ENCODE measurements at places on chromosomes 3 and 15.
A peak's percentile ranks its signal among the peaks of the same experiment; 100 is the strongest.

GRCh38 chr3:47266709-47267489, 15.7 kb downstream of the KIF9 start:
- no peak for DNase-seq

GRCh38 chr15:51623386-51623938, 891 bp upstream of the DMXL2 start:
- DNase-seq, result peak; percentile 52

DNA sequence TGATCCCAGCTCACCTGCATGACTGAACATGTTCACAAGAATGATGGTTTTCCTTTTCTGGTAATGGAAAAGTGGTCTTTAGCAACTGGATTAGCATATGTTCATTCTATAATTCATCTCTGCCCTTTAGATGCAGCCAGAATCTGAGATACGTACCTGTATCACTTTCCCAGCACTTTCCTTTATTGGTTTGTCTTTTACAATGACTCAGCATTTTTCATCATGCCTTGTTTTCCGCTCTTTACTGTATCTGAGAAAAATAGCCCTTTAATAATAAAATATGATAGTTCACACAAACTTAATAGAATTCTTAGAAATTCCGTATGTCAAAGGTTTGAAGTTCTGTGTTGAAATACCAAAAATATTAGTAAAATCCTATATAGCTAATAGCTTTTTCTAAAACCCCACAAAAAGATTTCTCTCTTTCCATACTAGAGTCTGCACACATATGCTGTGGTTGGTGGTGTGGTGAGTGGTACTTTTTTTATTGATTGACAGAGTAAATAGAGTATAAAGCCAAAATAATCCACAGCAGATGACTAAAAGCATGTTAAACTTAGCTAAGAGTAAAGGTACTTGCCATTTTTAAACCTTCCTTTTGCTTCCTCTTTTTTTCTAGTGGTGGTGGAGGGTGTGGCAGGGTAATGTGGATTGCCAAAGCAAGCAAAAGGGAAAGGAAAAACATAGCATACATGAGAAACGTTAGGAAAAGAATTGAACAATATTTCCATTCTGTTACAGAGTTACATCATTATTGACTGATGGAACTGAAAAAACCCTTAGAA, 328.9 kb upstream of the RBMS3 start:
- no peak for DNase-seq

GRCh38 chr3:182342252-182342651, 451.1 kb upstream of the ATP11B start:
- DNase-seq, result no peak

GRCh38 chr3:187878772-187879518, 133.7 kb upstream of the BCL6 start:
- peak; percentile 50 for DNase-seq

GRCh38 chr15:80202641-80203360, 49.2 kb downstream of the CTXND1 start:
- no peak for DNase-seq

DNA sequence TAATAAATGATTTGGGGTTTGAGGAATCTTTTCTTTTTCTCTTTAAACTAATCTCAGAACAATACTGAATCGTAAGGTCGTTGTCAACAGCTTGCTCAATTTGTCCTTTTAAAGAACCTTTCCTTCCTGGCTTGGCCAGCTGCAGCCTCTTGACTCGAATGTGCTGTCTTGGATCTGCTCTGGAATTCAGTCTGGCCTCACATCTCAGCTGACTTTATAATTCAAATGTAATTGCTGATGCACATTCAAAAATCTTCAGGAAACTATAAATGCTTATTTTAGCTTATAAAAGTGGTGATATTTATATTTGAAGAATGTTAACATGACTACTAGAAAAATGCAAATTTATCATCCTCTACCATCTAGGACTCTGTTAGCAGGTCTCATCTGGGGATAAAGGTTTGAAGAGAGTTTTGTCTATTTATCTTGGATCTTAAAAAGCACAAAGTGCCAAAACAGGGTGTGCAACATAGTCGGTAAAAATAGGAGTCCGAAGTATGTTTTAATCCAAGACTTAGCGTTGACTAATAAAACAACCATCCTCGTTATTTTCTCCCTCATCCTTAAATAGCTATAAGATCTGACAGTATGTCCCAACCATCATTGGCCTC, 1035.2 kb downstream of the MCTP2 start:
- DNase-seq, result no peak

DNA sequence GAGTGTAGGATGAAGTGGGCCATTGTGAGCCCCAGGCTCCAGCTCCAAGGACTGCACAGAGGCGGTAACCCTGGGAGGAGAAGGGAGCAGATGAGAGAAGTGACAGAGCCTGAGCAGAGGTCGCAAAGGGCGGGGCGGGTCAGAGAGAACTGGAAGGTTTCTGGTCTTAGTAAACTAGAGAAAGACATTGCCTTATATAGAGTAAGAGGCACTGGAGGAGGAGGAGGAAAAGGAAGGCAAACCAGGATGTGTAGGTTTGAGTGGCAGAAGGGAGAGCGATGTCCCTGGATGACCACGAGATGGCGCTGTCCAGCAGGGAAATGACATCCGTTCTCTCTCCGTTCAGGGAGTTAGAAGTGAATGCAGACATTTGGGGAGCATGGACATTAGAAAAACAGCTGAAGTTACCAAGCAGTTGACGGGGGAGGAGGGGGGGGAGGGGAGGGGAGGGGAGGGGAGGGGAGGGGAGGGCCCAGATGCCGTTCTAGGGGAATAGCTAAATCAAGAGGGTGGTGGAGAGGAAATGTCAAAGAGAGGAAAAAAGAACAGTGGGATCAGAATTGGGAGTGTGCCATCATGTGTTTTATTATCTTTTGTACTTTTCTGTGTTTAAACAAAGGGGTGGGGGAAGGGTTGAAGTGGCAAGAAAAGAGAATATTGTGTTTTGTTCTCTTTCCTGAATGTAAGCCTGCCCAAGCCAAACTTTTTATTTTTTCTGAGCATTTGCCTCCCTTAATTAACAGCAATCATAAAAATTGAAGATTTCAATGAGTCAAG, 48.8 kb downstream of the STARD5 start:
- peak; percentile 78 for DNase-seq

DNA sequence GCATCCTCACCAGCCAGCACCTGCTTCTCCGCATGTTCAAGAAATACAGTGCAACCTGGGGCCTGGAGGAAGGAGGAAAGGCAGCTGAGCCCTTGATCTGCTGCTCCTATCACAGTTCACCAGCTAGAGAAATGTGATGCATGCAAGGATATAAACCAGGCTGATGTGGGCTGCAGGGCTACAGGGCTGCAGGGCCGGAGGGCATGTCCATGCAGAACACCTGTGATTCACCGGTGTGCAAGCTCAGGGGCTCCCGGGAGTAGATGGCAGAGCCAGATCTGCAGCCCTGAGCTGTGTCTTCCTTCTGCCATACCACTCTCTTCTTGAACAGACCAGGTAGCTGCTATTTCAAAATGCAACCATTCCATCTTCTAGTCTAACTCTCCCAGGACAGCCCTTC, 84.9 kb downstream of the HMG20A start:
- no peak for DNase-seq

DNA sequence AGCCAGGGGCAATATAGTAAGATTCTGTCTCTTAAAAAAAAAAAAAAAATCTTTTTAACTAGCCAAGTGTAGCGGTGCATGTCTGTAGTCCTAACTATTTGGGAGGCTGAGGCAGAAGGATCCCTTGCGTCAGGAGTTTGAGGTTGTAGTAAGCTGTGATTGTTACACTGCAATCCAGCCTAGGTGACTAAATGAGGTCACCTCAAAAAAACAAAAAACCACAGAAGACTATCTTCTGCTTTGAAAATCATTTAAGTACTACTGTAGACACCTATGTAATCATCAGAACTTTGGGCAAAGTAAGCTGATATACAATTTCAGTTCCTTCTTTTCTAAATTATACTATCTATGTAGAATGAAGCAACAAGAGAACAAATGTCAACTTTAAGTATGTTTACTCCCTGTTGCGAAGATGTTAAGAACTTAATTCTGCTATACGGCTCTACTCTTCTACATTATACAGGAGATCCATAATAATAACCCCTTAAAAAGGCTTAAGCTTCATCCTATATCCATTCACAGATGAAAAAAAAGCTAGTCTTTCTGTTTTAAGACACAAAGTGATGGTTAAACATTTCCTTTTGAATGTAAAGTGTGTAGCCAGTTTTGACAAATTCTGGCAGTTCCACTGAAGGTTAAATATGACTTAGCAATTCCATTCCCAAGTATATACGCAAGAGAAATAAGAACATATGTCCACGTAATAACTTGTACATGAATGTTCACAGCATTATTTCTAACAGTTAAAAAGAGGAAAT, 15.2 kb downstream of the DAZL start:
- DNase-seq, result no peak

GRCh38 chr3:148901987-148902791, 37.1 kb downstream of the CPA3 start:
- DNase-seq, result no peak

DNA sequence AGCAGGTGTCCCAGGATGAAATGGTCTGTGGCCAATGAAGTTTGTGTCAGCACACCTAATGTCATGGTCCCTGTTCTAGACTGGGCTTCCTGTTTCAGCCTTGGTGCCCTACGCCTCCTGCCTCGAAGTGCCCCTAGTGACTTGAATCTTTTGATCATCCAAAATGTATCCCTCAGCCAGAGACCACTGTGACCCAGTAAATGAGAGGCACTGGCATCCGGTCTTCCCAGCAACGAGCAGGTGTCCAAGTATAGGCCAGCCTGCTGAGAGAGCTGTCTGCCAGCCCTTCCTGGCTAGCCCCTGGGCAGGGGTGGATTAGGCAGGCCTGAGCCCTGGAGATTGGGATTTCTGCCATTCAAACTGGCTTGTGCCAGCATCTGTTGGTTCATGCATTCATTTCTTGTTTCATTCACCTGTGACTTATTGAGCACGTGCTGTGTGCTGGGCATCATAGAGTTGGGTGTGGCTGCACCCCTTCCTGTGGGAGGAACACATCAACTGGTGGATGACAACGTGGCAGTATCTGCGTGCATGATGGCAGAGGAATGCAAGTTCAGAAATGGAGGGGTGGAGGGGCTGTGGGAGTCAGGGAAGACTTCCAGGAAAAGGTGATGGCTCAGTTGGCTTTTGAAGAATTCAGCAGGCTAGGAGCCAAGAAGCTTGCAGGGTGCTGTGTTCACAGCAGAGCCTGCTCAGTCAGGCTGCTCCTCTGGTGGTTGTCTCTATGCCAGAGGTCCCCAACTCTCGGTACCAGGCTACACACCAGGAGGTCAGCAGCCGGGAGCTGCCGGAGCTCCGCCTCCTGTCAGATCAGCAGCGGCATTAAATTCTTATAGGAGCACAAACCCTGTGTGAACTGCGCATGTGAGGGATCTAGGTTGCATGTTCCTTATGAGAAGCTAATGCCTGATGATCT, 21.6 kb downstream of the ESYT3 start:
- DNase-seq, result no peak

- DNase-seq, result no peak
Measured at GRCh38 chr15:84973492-84974460, 7.9 kb upstream of the PDE8A start.

GRCh38 chr15:77030048-77030927, 35.4 kb downstream of the PSTPIP1 start:
- DNase-seq, result no peak

- no peak for DNase-seq
Measured at GRCh38 chr3:182735672-182736071, 57.6 kb upstream of the ATP11B start.

- DNase-seq, result no peak
Measured at GRCh38 chr15:60969658-60970057, 259.4 kb downstream of the RORA start.

DNA sequence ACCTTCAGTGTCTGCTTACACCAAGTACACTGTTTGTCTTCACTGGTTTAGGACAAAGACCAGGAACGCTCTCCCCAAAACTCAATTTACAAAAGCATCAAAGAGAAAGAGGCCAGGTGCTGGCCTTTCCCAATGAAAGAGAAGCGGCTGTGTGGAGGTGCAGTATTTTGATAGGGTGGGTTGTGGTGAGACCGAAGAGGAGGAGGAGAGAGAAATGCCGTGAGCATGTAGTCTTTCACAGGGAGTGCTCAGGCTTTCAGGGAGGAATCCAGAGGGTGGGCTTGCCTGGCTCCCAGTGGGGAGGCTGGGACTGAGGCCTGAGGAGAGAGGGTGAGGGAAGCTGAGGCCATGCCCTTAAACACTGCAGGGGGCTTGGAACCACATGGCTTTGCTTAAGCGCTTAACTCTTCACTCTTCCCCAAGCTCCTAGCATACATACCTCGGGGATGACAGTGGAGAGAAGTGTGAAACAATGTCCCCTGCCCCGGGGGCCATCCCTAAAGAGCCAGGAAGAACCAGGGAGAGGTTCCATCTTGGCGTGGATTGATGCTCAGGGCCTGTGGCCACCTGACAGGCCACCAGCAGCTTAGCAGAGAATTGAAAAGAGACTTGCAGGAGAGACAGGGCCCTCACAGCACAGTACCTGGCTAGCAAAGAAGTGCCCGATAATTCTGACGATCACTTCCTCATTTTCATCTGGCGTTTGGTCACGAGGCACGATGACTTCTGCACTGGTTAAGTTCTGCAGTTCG, 60.5 kb downstream of the SENP2 start:
- no peak for DNase-seq

- no peak for DNase-seq
Measured at GRCh38 chr15:32125595-32125994, 95.3 kb downstream of the CHRNA7 start.

DNA sequence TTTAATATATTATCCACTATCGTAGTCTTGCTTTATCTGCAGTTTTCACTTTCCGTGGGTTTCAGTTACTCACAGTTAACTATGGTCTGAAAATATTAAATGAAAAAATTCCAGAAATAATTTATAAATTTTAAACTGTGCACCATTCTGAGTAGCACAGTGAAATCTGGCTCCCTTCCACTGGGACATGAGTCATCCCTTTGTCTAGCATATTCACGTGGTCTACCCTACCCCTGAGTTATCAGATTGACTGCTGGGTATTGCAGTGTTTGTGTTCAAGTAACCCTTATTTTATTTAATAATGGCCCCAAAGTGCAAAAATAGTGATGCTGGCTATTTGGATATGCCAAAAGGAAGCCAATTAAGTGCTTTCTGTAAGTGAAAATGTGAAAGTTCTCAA, 539.5 kb upstream of the AGTR1 start:
- no peak for DNase-seq

DNA sequence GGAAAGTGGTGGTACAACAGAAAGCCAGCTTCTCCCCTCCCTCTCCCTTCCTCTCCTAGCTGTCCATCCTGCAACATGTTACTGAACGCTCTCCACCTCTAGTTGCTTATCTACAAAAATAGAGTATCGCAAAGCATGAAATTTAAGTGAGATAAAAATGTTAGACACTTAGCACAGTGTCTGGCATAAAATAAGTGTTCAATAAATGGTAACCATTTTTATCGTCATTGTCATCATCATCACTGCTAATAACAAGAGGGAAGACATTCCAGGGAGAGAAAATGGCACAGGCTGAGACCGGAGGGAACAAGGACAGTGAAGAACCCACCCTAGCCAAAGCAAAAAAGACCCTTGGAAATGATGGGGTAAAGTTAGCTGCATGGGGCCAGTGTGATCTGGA, 38.7 kb upstream of the SKOR1 start:
- no peak for DNase-seq

All from LNCaP clone FGC (cell line).